ENCODE measurements at places on chromosomes 1 and 21.

DNA sequence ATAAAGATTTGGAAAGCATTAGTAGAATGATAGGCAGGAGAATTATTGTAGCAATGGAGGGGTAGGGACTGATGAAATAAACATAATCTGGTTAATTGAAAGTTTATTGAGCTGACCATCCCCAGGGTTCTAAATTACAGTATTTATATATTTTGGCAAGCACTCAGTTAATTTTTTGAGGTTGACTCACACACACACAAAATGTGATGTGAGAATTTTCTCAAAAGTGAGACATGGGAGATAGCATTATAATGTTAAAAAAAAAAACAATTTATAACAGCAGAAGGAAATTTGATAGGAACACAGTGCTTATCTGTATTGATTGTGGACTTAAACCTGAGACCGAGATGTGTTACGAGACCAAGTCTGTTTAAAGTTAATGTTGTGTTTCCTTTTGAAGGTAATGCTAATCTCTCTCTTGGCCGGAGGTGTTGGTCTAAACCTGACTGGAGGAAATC lies 24.6 kb downstream of the TRIM45 start:
- no peak for DNase-seq

GRCh38 chr1:74824497-74825107 lies 91.7 kb downstream of the TYW3 start:
- DNase-seq: no peak

- DNase-seq: no peak
Measured at GRCh38 chr1:199861020-199861795, 166.3 kb upstream of the NR5A2 start.

GRCh38 chr1:225343618-225344017 lies 84.2 kb downstream of the LBR start:
- DNase-seq: no peak

DNA sequence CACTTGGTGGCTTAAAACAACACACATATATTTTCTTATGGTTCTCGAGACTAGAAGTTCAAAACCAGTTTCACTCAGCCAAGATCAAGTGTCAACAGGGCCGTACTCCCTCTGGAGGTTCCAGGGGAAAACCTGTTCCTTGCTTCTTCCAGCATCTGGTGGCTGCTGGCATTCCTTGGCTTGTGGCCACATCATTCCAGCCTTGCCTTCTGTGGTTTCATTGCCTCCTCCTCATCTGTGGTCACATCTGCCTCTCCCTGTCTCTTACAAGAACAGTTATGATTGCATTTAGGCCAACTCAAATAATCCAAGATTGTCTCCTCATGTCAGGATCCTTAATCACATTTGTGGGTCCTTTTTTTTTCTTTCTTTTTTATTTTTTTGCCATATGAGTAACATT lies 240.7 kb upstream of the HOOK1 start:
- no peak for DNase-seq

- peak; percentile 56 for DNase-seq
Measured at GRCh38 chr1:30134466-30135217, 588.7 kb downstream of the MATN1 start.

DNA sequence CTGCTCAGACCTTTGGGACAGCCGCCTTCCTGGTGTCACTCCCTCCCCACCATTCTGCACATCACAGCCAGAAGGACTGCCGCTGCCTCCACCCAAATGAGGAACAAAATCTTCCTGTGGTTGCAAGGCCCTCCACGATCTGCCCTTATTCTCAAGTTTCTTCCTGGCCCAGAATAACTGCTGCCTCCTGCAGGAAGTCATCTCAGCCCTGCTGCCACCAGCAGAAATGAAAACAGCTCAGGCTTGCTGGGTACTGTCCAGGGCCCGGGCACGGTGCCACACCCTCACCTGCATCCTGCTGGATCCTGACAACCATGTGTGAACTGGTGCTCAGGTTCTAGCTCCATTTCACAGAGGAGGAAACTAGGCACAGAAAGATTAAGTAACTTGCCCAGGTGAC lies 2.8 kb downstream of the CLDN19 start:
- DNase-seq: no peak

DNA sequence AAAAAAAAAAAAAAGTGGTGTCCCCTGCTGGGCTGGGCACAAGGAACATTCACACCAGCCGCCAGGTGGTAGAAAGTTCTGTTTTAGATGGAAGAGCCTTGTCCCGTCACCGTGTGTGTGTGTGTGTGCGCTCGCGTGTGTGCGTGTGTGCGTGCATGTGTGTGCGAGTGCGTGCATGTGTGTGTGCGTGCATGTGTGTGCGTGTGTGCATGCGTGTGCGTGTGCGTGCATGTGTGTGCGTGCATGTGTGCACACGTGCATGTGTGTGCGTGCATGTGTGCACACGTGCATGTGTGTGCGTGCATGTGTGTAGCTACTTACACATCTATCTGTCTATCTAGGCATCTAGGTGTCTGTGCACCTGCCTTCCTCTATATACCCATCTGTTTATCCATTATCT lies 491.7 kb downstream of the NPHP4 start:
- DNase-seq: no peak

DNA sequence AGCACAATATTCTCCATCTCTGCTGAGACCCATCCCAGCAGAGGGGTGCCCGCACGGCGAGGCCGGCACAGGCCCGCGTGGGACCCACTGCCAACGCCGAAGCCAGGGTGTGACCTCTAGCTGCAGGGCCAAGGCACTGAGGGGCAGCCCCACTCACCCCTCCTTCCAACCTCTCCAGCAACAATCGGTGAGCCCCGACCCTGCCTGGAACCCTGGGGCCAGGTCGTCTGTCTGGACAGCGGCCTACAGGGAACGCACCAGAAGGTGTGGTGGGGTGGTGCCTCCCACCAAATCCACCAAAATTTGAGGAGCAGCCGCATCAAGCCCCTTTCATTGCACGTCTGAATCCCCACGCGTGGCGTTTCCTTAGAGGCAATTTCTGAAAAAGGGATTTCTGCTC lies 63.0 kb upstream of the ADARB1 start:
- no peak for DNase-seq

- no peak for DNase-seq
Measured at GRCh38 chr1:156399355-156400125, 30.5 kb downstream of the RHBG start.

- DNase-seq: peak; percentile 97
Measured at GRCh38 chr1:31715087-31715872, 11.5 kb upstream of the COL16A1 start.

DNA sequence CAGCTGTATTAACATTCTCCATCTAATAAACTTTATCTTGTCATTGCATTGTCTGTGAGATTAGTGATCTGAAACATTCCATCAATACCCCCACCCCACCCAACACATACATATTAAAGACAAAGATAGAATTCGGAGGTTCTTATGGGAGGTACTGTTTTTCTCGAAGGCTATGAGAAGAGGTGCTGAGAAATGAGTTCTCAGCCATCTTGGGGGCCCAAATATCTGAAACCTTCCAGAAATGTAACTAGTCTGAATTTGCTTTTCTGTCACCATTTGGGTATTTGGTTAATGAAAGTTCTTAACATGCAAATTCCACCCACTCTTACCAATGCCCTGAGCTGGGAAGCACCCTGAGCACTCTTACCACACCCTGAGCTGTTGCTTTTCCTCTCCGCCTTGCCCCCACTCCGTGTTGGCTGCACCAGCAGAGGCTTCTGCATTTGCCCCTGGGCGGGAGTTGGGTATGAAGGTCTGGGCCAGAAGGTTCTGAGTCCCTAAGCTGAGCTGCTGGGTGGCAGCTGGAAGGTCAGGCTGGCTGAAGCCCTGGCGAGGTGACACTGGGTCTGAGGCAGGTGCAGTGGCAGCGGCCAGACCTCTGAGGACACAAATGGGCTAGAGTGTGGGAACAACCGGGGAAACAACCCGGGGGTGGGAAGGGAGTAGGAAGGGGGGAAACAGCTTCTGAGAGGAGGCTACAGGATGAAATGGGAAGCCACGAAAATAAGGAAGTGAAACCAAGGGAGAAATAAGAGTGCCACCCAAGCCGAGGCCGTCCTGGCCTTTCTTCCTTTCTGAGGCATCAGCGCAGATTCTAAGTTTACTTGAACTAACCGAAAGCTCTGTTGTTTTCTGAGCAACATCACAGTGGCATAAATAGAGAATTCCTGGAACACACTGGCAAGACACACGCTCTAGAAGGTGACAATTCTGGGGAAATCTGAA lies 26.3 kb upstream of the IER5 start:
- no peak for DNase-seq

- DNase-seq: peak; percentile 64
Measured at GRCh38 chr21:41664881-41665765, 101.7 kb downstream of the RIPK4 start.

GRCh38 chr1:38203441-38203840 lies 156.8 kb upstream of the POU3F1 start:
- DNase-seq: no peak

- DNase-seq: no peak
Measured at GRCh38 chr1:220198186-220199005, 73.9 kb downstream of the RAB3GAP2 start.

DNA sequence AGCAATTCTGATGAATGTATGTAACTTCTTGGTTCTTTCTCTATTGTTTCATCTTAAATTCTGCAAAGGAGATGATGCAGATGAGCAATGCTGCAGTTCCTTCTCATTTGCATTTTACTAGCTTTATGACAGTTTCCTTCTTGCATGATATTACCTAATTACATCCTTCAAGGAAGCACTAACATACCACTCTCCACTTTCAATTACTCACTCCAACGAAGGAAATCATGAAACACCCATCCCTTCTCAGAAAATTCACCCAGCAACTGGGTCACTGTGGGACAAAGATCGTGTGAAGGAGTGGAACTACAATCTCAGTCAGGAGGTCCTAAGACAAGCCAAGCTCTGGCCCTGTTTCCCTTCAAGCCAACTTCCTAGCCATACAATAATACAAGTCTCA lies 142.3 kb downstream of the CHD1L start:
- DNase-seq: no peak

- no peak for DNase-seq
Measured at GRCh38 chr1:25770541-25771220, 29.3 kb upstream of the SELENON start.

- no peak for DNase-seq
Measured at GRCh38 chr1:58006421-58007046, 540.0 kb downstream of the OMA1 start.

- no peak for DNase-seq
Measured at GRCh38 chr1:184366997-184367396, 19.8 kb upstream of the C1orf21 start.

GRCh38 chr1:151578941-151579340 lies 32.9 kb upstream of the SNX27 start:
- no peak for DNase-seq

DNA sequence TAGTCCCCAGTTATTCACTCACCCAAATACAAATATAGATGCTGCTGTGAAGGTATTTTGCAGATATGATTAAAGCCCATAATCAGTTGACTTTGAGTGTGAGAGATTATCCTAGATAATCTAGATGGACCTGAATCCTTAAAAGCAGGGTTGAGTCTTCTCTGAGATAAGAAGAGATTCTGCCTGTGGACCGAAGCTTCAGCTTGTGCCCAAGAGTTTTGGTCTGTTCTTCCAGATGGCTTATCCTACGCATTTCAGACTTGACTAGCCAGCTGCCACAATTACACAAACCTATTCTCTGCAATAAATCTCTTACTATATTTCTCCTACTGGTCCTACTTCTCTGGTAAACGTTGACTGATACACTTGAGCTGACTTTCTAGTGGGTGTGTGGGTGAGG lies 145.1 kb downstream of the KCNJ6 start:
- DNase-seq: no peak

GRCh38 chr1:46532095-46532494 lies 19.4 kb downstream of the KNCN start:
- DNase-seq: no peak

GRCh38 chr1:241551759-241552638 lies 19.8 kb downstream of the KMO start:
- DNase-seq: no peak

DNA sequence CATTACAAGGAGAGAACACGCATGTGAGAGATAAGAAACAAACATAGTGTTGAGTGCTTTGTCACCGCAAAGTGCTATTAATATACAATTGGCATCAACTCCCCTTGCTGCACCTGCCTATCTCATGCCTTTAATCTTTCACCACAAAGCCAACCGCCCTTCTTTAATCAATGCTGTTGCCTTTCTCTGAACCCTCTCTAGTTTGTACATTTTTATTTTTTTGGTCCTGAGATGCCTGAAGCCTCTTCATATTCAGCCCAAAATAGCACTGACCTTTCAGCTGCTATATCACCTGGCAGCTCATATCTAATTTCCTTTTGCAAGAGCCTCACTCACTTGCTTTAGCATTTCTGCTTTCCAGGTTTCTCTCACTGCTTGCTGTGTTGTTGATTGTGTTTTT lies 504.7 kb downstream of the NUF2 start:
- DNase-seq: no peak
